ENCODE measurements at places on chromosomes 3 and 15. TPM values are rescaled to one million over a fixed set of nuclear protein-coding genes. Genes with fewer than 3 reads are reported as not detected.

The LTK gene
- total RNA-seq: 0.20 TPM

The EBLN2 gene
- 8.5 TPM for total RNA-seq

The PLSCR2 gene
- not detected for total RNA-seq

The POC1A gene
- total RNA-seq: 3.9 TPM

The C3orf20 gene
- 0.06 TPM for total RNA-seq

The EPHB3 gene
- total RNA-seq: 9.3 TPM

The AADACL2 gene
- total RNA-seq: not detected

The ARGFX gene
- not detected for total RNA-seq

The GDPGP1 gene
- total RNA-seq: 7.3 TPM

The HRG gene
- 0.11 TPM for total RNA-seq

The SPTBN5 gene
- total RNA-seq: 0.69 TPM

The MST1R gene
- total RNA-seq: 0.88 TPM

The MUSTN1 gene
- 189 TPM for total RNA-seq

The PAQR5 gene
- 5.3 TPM for total RNA-seq

The UCN2 gene
- total RNA-seq: 0.77 TPM

The BFSP2 gene
- not detected for total RNA-seq

The EFCC1 gene
- total RNA-seq: 2.7 TPM

The TRIM71 gene
- 1.8 TPM for total RNA-seq

The ACAN gene
- 11.5 TPM for total RNA-seq

The CADPS gene
- 251 TPM for total RNA-seq

The PLCL2 gene
- total RNA-seq: 57.5 TPM
